COLO829 (cell line): ENCODE measurements at places on chromosomes 13 and 19.

- DNase-seq, result no peak
These were observed 50.3 kb upstream of the ATP11A start for GRCh38 chr13:112639521-112639920.

DNA sequence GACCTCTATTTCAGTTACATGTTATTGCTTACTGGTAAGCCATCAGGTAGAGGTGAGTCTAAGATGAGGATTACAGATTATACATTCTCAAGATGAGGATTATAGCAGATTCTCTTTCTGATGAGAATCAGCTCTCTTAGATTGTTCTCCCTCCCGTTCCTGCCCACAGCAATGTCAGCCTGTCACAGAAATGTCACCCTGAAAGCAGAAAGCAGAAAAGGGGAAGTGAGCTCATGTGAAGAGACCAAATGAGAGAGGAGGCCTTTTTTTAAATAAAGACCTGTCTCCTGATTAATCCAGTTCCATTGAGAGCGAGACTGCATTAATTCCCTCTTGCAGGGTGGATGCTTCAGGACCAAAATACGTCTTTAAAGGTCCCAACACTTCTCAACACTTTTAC, 445.6 kb downstream of the KCTD12 start:
- no peak for DNase-seq

GRCh38 chr19:8457827-8458226, 13.1 kb downstream of the HNRNPM start:
- no peak for DNase-seq

- DNase-seq, result no peak
These were observed 9.5 kb downstream of the DOCK6 start for GRCh38 chr19:11252665-11253355.

- no peak for DNase-seq
These were observed 12.0 kb downstream of the TIMM13 start for GRCh38 chr19:2415281-2415972.

DNA sequence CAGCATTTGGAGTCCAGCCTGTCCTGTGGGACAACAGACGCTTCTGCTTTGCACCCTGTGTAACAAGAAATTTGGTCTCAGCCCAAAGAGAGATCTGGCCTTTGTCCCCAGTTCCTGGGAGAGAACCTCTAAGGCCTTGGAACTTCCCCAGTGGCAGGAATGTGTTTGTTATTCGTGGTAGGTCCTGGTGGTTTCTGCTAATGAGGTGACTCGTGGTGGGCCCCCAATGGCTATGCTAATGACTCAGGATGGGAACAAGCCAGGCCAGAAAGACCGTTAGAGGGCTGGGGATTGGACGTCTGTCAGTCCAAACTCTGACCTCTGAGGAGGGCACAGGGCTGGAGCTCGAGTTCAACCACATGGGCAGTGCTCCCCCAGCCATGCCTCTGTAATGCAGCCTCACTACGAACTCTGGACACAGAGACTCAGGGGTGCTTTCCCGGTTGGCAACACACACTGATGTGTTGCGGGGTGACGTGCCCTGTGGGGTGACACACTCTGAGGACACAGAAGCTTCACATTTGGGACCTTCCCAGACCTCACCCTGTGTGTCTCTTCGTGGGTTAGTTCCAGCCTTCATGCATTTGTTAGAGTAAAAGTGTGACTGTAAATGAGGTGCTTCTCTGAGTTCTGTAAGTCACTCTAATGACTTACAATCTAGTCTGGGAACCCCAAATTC, 38.9 kb downstream of the TEX29 start:
- no peak for DNase-seq
